ENCODE measurements at places on chromosomes 1 and 21.
A peak's percentile ranks its signal among the peaks of the same experiment; 100 is the strongest.

DNA sequence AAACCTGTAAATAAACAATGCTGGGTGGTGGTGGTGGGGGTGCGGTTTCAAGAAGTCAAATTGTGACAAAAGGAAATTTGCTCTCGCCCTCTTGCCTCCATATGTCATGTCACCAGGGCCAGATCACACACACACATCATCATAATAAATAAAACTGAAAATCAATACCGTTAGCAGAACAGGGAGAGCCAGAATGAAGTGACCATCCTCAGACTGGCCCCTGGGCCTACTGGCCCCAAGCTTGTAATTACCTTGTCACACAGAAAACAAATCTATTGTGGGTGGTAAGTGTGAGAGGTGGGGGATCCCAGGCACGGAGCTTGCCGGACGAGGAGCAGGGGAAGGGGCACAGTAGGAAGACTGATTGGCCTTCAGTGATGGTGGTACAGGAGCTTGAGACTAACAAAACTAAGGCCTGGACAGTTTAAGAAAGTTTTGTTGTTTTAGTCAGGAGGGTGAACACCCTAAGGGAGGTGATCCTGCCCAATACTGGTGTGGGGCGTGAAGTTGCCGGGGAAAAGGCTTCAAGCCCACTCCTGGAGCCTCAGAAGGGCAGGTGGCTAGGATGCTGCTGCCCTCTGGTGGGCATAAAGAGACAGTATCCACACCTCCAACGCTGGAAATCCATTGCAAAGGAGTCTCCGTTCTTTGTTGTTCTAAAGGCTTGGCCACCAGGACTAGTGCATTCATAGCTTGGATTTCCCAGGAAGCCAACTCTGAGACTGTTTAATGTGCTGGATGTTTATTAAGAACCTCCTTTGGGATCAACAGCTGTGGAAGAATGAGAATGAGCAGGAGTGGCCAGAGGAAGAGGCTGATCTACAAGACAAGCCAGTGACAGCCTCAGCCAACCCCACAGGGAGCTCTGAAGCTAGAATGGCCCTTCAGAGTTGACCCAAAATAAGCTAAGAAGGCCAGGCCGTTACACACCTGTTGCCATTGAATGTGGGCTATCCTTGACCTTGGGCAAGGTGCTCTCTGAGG is 8.1 kb upstream of the C1orf216 start:
- DNase-seq = peak; percentile 67

DNA sequence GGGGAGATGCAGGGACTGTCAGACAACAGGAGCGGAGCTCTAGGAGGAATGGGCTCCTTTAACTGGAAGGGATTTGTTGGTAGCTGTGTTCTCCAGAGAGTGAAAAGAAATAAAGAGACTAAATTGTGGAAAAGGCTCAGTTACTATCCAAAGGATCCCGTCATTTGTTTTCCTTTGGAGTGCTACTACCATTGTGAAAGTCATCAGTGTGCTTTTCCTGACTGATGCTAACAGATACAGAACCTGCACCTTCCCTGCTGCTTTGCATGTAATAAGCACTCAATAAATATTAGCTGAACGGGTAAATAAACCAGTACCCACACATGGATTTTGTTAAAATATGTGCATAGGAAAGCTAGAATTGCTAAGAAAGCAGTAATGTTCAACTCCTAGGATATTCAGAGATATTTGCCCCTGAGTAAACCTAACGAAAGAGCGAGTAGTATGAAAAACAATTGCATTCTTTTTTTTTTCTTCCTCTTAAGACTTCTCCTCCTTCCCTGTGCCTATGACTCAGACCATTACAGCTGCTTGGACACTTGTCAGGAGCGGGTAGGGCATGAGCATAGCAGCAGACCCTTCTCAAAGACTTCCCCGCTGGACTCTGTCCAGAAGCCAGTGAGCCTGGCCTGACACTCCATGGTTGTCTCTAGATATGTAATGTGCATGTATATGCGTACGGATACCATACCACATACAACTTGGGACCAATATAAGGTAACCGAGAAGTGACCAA is 41.7 kb downstream of the PTGFRN start:
- no peak for DNase-seq

- DNase-seq = no peak
Observed at GRCh38 chr1:177384461-177384860, 213.7 kb downstream of the BRINP2 start.

DNA sequence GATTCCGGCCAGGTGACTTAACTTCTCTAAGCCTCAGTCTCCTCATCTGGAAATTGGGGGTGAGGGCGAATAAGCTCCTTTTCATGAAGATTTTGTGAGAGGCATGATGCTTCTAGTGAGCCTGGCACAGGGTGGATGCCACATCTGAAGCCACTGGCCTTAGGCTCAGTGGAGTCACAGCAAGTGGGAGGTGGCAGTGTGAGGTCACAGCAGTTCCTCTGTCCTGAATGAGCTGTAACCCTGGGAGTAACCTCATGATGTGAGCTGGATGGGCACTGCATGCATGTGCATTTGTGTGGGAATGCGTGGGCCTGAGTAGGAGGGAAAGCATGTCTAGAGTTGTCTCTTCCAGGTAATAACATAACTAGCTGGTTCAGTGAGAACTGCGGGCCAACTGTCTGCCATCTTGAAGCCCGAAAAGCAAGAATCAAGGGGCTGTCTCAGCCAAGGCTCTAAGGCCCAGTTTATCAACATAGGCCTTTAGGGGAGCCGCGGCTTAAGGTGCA is 27.0 kb upstream of the HTR1D start:
- DNase-seq = no peak

- no peak for DNase-seq
Observed at GRCh38 chr1:12709696-12710095, 6.2 kb upstream of the AADACL3 start.

DNA sequence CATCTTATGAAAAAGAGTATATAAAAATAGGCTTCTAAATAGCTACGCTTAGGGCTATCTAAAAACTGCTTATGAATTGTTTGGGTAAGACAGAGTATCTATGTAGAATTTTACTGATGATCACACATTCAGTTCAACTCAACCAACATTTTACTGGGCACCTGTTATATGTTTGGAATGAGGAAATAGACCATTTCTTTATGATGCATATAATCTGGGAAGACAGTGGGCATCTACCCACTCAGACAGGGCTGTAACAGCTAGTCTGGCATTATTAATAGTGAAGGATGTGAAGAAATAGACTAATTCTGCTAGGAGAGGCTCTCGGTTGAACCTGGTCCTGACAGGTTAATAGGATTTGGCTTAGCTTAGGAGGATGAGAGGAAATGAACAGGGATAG is 56.9 kb downstream of the TIAM1 start:
- DNase-seq = no peak

- no peak for DNase-seq
Observed at GRCh38 chr1:183887826-183888819, 83.2 kb downstream of the RGL1 start.

DNA sequence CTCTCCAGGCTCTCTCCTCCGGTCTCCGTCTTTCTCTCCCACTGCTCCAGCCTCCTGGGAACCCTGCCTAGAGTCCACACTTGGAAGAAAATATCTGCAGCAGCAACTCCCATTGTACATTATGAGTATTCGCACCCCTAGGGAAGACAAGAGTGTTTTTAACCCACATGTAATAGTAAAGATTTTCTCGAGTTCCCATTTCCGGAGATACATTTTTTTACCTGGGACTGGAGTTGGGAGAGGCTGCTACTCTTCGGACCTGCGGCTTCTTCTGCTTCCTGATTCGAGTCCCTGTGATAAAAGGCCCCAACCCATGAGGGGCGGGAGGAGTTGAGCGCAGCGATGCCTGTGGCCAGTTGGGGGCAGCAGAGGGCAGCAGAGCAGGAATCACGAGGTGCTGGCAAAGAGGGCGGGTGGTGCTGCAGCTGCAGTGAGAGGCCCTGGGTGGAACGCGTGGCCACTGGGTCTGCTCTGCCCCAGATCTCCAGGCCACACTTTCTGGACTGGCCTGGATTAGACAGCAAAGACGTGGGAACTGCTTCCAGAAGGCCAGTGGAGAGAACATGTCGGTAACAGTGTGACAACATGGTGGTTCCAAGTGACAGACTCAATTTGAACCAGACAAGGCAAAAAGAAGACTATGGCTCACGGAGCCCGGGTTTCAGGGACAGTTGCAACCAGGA is 221.0 kb upstream of the CSF3R start:
- no peak for DNase-seq

DNA sequence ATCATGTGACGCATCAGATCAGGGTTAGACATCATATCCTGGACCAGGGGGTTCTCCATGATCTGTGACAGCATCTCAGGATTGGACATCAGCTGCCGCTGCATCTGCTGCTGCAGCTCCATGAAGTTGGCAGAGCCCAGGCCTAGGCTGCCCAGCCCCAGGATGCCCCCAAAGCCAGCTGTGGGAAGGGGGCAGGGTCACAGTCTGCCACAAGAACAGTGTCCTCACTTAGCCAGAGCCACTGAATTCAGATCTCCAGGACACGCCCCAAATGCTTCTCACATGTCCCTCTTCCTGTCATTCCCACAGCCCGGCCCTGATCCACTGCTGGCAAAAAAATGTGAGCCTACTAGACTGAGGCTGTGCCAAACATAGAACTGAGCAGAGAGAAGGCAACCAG is 3.2 kb downstream of the UBQLN4 start:
- DNase-seq = no peak

GRCh38 chr21:29360799-29361765 is 62.4 kb downstream of the BACH1 start:
- no peak for DNase-seq

DNA sequence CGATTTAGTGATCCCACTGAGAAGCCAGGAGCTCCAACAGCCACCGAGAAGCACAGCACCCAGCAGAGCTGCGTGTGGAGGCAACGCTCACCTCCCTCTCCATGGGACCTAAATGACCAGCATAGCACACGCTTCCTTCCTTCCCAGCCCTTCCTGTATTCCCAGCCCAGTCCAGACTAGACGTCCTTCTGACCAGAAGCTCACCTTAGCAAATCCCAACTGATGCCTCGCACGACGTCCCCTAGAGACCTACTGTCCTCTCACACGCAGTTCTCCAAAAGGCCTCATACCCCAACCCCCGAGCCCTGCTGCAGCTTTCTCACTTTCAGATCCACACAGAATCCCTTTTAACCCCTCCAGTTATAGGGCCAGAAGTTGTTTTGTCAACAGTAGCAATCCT is 132.4 kb downstream of the SLC45A1 start:
- no peak for DNase-seq

GRCh38 chr1:170624146-170624545 is 39.8 kb upstream of the PRRX1 start:
- DNase-seq = no peak

DNA sequence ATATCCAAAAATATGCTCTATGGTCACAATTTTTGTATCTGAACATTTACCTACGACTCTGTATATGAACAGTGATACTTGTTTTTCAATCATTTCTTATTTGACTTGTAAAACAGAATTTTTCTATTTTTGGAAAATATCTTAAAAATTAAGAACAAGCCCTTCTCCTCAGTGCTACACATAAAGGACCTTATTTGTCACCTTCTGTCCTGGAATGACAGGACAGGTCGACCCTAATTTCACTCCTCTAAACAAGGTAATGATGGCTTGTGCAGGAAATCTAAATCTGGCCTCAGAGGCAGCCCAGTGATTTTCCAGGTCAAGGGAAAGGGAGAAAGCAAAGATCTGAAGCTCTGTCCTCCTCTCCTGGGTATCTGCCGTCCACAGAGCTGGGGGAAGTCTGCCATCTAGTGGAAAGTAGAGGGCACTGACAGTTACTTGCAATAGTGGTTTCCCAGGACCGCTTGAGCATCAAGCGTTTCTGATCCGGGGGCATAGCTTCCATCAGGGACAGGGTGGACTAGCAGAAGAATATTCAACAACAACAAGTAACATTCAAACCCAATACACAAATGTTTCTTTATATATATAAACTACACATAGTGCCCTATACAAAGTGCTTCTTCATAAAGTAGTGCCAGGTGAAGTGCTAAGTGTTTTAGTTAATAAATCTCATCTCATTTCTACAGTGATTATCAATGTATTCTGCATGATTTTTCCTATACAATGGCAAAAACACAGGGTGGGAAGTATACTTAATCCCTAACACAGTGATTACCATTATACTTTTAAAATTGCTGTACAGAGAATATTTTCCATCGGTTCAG is 74.6 kb downstream of the SLC25A24 start:
- peak; percentile 55 for DNase-seq

DNA sequence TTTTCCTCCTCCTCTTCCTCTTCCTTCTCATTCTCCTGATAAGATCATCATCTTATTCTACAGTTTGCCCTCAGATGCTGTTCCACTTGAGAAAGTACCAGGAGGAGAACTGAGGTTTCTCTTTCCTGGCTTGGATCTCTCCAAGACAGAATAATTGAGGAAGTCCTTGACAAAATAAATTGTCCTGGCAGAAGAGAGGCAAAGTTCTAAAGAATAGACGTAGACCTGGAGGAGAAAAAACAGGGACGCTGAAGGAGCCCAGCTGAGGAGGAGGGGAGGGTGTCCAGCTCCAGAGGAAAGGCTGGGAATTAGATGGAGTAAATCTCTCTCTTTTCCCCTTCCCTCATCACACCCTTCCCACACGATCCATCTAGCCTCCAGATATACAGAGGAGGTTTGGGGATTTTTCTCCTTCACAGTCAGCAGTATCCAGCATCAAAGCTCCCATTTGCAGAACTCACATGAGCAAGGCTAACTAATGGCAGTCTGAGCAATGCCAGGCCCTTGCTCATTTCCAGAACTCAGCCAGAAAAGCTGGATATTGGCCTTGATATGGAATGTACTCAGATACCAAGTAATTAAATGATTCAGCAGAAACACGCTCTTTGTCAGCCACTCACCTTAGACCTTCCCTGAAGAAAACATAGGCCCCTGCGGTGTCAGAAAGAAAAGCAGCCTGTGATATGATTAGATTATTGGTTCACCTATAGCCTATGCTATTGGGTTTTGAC is 5.1 kb upstream of the GNG12 start:
- no peak for DNase-seq

GRCh38 chr1:16442265-16442664 is 1.7 kb downstream of the NECAP2 start:
- DNase-seq = no peak

DNA sequence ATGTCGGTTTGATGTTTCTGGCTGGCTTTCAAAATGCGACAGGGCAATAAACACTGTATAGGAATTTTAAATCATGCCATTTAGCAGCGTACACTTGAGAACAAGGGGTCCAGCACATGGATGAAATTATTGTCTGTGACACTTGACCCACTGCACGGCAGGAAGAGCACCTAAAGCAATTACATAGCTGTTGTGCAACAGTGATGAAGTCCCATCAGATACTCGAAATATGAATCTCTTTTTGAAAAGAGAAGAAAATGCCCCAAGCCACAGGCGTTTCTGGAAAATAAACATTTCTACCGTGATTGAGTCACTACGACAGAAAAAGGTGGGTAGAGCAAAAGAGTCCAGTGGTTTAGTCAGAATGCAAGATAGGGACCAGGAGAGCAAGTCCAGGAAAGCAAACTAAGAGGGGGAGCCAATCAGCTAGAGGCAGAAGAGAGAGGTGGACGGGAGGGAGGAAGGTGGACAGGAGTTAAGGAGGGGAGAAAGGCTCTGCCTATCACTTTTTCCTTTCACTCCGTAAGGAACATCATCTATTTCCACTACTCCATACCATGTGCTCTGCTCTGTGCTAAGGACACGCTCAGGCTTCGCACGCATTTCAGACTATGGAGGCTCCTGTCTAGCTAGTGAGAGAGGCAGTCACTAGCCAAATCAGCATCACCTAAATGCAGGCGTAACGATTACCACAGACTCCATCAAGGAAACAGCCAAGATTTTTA is 6.4 kb downstream of the DSCAM start:
- no peak for DNase-seq

Data from CD4-positive, CD25-positive, alpha-beta regulatory T cell (primary cell).